ENCODE measurements at places on chromosomes 4 and X.
A peak's percentile ranks its signal among the peaks of the same experiment; 100 is the strongest.

DNA sequence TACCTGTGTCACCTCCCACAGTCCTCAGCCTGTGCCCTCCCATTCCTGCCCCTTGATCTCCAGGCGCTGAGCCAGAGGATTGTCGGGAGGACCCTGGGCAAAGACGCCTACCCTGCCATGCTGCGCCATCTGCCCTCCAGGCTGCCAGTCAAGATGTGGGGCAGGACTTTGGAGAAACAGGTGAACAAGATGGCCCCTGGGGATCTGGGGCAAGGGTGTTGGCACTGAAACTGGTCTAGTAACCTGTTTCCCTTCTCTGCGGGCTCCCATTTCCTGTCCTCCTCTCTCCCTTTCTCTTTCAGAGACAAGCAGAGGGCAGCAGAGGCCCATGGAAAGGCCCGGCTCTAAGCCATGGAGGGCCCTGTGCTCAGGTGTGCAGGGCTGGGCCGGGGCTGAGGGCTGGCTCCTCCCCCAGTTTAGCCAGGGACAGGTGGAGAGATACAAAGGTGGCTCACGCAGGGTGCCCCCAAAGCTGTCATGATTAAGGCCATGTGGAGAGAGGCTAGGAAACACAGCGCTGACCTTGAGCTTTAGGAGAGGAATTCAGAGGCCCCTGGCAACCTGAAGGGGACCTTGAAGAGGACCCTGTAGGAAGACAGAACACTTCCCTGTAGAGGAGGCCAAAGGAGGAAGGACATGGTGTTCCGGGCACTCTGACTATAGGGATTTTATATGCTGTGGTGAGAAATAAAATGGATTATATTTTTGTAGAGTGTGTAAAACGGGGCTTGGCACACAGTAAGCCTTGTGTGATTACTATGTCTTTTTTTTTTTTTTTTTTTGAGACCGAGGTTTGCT is at the start of gene GLOD5:
GLOD5 (plus strand) TSS at position 74 of the 798 bp plus-strand sequence; CDS start at position 118, 44 bp downstream.
- DNase-seq: peak; percentile 68

- DNase-seq: no peak
Observed at GRCh38 chrX:71301195-71301924, at the start of gene ITGB1BP2. ITGB1BP2 (plus strand) TSS chrX:71301750; CDS start chrX:71301807, 57 bp downstream.

GRCh38 chr4:15233264-15233597 is 194.6 kb upstream of the C1QTNF7 start:
- DNase-seq: no peak

DNA sequence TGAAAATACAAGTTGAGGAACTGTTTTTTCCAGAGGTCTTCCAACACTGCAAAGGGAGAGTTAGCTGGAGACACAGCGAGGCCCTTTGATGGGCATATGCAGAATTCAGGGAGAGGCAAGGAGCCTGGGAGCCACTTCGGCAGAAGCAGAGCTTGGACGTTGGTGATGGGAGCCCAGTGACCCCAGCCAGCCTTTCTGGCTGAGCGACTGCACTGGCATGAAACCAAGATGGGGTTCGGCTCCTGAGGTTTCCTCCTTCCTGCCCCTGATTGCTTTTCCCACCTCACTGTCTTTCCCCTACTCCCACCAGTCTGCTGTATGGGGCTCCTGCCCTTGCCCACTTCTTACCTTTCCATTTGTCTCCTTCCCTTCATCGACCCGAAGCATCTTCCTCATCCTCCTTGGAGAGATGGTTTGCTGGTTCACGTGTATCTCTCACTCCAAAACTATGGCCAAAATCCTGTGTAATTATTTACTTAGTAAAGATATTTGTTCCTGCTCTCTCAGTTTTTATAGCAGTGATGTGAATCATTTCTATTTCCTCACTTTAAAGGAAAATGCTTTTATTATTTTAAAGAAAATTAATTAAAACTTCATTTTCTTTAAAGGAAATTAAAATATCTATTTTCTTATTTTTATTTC is 100.5 kb downstream of the NFKB1 start:
- DNase-seq: no peak

- DNase-seq: peak; percentile 93
Observed at GRCh38 chrX:70454441-70455365, 10.1 kb downstream of the DLG3 start.

GRCh38 chr4:98642991-98643426 is 15.4 kb downstream of the TSPAN5 start:
- DNase-seq: peak; percentile 62

DNA sequence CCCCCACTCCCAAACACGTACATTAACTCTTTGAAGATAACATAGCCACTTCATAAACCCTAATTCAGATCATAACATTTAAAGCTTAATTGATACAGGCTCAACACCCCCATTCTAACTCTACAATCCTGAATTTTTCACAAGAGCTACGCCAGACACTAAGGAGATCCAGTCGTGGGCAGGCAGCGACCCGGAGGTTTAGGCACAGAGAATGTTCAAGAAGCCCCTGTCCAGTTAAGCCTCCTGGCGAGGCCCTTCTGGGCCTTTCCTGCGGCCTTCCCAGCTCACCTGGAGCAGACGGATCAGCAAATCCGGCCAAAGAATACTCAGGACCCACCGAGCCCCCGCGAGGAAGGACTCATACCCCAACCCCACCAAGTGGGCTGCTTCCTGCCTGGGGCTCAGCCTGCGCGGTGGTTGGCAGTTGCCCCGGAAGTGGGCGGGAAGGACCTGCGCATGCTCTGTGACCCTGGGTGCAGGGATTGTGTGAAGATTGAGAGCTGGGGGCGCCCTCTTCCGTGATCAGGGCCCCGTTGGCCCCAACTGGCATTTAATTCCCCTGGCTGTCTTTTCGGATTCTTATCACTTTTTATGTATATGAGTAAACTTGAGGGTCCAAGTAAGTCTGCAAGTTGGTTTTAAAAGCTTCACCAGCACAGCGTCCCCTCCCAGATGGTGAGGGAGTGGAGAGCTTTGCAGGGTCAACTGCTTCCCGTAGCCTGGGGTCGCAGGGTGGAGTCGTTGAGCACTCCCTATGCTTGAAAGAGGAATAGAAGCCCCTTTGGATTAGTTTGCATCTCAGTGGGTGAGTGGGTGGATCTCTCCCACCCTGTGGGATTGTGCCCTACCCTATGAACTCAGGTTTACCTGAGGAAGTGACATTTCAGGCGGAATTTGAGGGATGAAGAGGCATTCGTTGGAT is at the start of gene TRIM61:
TRIM61 (minus strand) TSS at position 415 of the 922 bp plus-strand sequence. CDS start 7,655 bp downstream, outside the sequence.
- DNase-seq: no peak

DNA sequence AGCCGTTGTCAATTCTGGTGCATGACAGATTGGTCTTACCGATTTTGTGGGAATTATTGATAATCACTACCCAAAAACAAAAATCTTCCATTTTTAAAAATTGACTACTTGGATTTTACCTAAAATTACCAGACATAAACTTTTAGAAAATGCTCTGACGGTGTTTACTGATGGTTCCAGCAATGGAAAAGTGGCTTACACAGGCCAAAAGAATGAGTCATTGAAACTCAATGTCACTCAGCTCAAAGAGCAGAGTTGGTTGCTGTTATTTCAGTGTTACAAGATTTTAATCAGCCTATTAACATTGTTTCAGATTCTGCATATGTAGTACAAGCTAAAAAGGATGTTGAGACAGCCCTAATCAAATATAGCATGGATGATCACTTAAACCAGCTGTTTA is 23.0 kb upstream of the UGT2B17 start:
- DNase-seq: no peak

DNA sequence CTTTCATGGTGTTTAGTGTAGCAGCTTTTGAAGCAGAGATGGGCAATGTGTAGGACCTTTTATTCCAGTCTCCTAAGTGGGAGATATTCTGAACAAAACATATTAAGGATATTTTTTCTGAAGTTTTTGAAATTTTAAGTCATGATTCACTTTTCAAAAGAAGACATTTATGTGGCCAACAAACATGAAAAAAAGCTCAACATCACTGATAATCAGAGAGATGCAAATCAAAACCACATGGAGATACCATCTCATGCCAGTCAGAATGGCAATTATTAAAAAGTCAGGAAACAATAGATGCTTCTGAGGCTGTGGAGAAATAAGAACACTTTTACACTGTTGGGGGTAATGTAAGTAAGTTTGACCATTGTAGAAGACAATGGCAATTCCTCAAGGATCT is 76.0 kb downstream of the FAT4 start:
- DNase-seq: no peak

- peak; percentile 31 for DNase-seq
Observed at GRCh38 chr4:38621028-38621684, 42.8 kb upstream of the KLF3 start.

DNA sequence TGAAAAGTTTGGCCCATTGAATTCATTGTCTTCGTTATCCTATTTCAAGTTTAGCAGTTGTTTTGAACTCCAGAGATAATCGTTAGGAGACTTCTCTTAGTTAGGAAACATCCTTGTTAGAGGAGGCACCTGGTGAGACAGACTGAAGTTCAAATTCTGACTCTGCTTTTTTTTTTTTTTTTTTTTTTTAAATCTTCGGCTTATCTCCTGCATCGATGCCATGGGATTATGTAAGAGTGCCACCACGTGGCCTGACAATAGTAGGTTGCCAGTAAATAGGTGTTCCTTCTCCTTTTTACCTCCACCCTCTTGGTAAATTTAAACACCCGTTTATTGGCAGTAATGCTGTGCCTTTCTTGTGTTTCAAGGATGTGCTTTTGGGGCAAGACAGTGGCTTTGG is 149.3 kb downstream of the SOWAHB start:
- DNase-seq: peak; percentile 30

- no peak for DNase-seq
Observed at GRCh38 chrX:134258202-134258601, 21.2 kb downstream of the CCDC160 start.

DNA sequence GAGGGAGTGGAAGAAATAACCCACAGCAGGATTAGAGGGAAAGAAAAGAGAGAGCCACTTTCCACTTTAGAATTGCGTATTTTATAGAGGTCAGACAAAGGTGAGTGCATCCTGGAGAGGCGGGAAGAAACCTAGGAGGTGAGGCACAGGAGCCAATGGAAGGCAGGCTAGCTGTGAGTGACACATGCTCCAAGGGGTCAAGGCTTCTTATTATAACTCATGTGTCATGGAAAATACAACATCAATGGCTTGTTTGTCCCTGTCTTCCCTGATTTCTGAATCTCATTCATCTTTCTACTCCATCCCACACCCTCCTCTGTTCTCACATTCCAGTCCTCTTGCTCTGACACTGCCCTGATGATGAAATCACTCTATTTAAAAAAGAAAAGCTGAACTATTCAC is 14.4 kb downstream of the ANXA3 start:
- DNase-seq: peak; percentile 95

DNA sequence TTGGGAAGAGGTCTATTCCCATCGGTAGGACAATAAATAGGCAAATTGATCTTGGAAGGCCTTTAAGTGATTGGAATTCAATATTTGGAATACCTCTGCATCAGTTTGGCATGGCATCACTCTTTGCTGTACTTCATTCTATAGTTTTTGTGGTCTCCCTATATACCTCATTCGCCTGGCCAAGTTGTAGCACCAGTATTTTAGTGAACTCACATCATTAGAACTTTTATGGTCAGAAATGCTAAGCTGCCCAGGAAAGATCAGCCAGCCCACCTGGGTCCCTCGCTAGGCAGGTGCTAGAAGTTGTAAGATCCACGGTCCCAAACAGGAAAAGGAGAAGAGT is 40.3 kb downstream of the ZCCHC13 start:
- no peak for DNase-seq

- DNase-seq: no peak
Observed at GRCh38 chr4:98510757-98511517, 147.5 kb downstream of the TSPAN5 start.

DNA sequence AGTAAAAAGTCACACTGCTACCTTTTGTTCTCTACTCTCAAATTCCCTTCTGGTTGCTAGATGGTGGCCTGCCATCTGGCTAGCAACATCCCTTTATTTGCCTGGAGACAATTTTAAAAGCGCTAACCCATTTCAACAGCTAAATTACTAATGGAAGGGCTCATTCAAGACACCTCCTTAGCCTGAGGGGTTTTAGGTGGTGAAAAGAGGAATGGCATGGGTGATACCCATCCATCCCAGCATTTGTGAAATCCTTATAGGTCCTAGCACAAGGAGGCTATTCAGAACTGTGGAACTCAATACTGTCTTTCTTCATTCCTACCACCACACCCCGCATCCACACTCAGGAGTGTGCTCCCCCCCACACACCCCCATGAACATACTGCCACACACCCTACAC is 33.5 kb downstream of the ARHGEF9 start:
- DNase-seq: no peak

DNA sequence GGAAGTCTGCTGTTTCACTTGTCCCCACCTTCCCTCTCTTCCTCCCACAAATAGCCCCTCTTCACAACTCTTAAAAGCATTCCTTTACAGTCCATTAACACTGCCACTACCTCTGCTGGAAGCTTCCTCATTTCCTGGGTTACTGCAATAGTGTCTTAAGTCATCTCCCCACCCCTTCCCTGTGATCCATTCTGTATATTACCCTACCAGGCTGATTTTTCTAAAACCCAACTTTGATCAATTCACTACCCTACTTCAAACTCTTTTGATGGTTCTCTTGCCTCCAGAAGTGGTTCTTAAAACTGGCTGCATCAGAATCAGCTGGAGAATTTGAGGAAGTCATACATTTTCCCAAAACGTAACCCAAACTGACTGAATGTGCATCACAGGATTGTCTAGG is 8.8 kb upstream of the XIAP start:
- no peak for DNase-seq

DNA sequence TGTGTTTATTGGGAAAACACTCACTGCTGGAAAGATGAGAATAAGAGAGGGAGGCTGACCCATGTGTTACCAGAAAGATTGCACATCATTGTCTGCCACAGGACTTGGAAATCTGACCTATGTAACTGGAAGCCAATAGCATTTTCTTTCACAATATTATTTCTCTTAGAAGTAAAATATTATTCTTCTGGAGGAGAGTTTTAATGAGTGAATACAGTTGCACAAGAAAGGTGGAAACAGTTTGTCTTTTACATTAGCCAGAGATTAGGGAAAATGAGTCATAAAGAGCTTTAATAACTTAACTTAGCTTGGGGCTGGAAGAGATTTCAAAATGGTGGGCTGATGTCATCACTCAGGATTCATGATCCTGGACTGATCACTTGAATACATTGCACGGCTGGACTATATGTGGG is 31.5 kb upstream of the LNX1 start:
- DNase-seq: no peak

GRCh38 chrX:131782646-131783045 is 238.8 kb downstream of the OR13H1 start:
- DNase-seq: no peak

DNA sequence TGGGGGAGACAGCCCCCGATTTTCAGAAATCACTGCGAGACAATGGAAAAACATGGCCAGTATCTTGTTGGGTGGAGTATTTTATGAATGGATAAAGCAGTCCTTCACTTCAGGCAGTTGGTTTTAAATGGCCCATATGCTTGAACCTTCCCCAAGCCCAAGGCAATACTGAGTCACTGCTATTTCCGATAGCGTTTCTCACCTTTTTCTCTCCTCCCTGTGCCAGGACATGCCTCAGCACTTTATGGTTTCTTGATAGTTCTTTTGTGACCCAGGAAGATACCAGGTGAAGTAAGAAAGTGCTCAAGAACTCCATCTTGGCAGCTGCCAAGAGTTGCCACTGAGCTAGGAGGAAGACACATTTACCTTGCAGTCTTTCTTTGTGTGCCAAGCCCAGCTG is 26.8 kb upstream of the ESX1 start:
- no peak for DNase-seq
